ENCODE measurements at places on chromosomes 5 and 9.

- no peak for DNase-seq
These were observed 405.9 kb upstream of the DAP start for GRCh38 chr5:11166923-11167322.

DNA sequence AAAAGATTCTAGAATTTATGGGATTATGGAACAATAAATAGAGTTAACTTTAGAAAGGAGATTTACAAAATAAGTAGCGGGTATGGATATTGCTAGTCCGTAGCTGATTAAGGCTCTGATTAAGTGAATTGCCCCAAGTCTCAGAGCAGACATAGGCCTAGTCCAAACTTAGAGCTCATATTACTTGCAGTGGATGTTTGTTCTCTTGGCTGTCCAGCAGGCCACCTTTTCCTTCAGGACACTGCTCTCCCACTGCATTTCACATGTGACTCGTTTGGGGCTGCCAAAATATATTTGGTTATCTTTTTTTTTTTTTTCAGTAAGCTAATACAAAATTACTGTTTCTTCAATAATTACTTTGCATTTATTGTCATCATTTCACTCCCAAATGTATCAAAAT is 76.6 kb downstream of the ARRDC3 start:
- DNase-seq = no peak

GRCh38 chr5:1974081-1974480 is 91.4 kb upstream of the IRX4 start:
- no peak for DNase-seq

- peak; percentile 35 for DNase-seq
These were observed 12.4 kb upstream of the SUB1 start for GRCh38 chr5:32572778-32573480.

GRCh38 chr5:58060996-58061395 is 398.9 kb downstream of the PLK2 start:
- no peak for DNase-seq

DNA sequence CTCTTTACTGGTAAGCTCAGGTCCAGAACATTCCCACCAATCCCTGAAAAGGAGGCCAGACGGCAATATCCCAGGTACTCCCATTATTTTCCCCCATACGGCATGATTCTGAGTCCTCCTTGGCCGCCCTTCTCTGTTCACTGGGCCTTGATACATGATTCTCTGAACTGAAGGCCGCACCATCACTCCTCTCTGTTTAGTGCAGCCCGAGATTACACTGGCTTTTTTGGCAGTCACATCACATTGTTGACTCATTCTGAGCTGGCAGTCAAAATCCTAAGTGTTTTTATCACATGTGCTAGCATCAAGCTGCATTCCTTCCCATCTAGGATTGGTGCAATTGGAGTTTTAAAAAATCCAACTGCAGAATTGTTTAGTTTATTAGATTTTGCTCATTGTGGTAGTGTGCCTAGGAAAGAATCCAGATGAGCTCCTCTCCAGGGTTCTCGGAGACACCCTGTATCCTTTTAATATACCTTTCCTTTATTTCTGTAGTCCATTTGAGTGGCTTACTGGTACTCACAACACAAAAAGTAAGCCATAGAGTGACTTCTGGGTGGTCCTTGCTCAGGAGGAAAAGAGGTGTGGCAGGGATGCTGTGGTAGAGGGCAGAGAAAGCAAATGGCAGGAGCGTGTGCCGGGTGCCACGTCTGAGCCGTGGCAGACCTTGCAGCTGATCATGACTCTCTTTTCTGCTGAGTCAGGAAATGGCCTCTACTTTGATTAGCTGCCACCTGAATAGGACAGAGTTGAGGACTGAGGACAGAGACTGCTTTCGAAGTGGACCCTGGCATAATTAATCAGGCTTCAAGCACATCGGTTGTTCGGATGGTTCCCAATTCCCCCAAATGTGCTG is 121.1 kb upstream of the IL12B start:
- DNase-seq = no peak

GRCh38 chr5:31819926-31820516 is 181.1 kb downstream of the PDZD2 start:
- no peak for DNase-seq

- DNase-seq = no peak
These were observed 158.6 kb downstream of the BAAT start for GRCh38 chr9:101226161-101226560.

GRCh38 chr5:35151146-35151920 is 79.0 kb downstream of the PRLR start:
- no peak for DNase-seq

GRCh38 chr9:130138791-130139190 is 33.4 kb upstream of the NCS1 start:
- no peak for DNase-seq

- DNase-seq = no peak
These were observed 416.5 kb downstream of the DMRTA1 start for GRCh38 chr9:22863106-22863505.
